ENCODE measurements at places on chromosomes 7 and 10.
A peak's percentile ranks its signal among the peaks of the same experiment; 100 is the strongest.

DNA sequence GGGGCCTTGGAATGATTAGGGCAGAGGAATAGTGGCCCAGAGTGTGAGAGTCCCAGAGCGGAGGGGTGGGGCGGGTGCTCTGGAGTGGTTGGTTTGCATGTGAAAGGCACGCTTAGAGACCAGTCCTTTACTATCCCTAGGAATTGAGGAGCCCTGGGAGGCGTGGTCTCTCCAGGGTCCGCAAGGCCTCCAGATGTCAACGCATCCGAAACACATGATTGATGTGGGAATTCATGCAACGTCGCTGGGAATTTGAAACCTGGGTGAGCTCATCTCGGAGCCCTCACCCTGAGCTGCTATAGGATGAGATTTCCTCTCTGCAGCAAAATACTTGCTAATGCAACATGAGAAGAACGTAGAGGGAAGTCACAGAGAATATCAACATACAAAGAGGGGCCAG is 51.2 kb downstream of the NPTX2 start:
- no peak for DNase-seq

DNA sequence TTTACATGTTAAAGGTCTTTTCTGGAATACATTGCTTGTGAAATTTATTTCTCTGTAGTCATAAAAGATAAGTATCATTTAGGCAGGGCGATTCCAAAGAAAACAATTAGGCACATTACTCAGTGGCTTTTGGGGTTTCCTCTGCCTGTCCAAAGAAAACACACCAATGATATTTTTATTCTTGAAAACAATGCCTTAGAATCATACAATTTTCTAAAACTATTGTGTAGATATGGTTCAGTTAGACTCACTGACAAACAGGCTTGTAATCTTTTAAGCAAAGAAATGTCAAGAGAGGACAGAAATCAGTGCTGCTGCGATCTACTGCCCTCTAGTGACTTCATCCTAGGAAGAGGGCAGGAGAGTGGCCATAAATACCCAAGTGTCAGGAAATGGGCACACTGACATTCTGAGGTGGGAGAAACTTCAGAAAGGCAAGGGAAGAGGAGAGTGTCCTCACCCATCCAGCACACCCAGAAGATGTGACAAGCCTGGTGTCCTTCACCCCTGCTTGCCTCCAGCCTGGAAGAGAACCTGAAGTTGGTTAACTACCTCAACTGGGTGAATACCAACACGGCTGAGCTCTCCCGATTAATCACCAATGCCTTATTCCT is 120.5 kb downstream of the GALNT11 start:
- no peak for DNase-seq

DNA sequence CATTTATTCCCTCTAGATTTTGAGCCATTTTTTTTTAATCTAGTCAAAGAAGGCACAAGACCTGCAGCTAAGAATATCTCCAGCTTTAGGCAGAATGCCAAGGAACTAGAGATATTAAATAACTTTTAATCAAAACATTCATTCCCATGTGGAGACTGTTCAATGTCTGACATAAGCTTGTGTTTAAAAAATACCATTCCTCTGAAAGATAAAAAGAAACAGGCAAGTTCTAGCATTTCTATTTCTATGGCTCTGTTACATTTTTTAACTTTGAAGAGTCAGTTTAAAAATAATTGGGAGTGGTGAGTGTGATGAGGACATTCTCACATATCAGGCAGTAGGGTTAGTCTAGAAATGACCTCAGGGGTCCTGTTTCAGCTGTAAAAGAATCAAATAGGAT is 48.0 kb downstream of the RHOBTB1 start:
- no peak for DNase-seq

DNA sequence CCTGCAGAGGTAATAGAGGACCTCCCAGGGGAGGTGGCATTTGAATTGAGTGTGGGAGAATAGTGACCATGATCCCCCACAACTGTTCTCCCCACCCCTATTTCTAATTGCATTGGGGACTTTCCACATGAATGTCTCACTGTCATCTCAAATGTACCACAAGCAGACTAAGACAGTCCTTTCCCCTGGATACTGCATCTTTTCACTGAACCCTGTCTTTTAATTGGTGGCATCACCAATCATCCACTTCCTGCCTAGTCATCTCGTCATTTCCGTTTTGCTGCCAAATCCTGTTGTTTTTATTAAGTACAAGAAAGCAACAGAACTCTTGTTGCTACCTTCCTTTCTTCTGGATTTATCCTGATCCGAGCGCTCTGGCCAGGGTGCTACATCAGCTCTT is 120.3 kb downstream of the NRP1 start:
- DNase-seq = no peak

DNA sequence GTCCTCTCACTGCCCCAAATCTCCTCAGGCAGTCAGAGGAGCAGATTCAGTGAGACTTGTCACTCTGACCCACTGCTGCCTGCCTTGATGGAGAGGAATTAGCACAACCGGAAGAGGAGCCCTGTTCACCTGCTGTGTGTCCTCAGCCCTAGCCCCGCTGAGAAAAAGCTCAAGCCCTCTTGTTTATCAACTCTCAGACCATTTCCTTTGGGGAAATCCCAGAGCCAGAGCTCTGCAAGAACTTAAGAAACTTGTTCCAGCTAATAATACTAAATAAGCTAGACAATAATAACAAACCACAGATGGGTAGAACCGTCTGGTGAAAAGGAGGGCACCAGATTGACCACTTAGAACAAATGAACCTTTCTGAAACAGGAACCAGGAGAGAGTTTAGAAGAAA is 37.7 kb upstream of the ITGB1 start:
- DNase-seq = no peak

DNA sequence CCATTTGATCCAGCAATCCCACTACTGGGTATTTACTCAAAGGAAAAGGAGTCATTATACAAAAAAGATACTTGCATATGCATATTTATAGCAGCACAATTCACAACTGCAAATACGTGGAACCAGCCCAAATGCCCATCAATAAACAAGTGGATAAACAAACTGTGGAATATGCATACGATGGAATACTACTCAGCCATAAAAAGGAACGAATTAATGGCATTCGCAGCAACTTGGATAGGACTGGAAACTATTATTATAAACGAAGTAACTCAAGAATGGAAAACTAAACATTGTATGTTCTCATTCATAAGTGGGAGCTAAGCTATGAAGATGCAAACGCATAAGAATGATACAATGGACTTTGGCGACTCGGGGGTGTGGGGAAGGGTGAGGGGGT is 108.6 kb downstream of the MICU1 start:
- no peak for DNase-seq

- DNase-seq = no peak
These were observed 16.9 kb upstream of the STMP1 start for GRCh38 chr7:135645296-135645904.

DNA sequence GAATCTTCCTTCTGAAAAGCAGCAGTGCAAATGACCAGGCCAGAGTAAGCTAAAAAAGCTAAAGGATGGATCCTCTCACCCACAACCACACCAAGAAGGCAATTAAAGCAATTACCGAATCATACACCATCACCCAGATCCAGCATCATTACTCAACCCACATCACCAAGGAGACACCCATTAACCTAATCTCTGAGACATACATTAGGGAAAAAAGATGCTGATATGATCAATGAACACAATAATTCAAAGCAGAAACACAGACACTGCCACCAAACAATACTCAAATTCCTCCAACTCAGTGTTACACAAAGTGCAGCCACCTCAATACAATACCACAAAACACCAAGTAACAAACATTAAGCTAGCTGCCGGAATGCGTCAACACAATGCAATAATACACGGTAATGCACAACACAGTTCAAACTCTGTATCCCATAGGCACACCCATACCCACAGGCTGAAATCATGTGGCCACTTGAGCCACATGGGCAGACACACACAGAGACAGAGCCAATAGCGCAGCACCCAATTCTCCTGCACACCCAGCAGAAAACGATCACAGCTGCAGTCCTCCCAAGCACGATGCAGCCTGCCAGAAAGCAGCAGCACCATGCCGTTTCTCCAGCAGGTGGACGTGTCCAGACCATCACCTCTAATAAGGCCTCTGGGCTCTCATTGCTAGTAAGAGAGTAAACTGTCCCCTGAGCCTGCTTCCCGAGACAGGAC is 21.5 kb downstream of the PAX2 start:
- no peak for DNase-seq

- DNase-seq = no peak
These were observed 59.8 kb downstream of the RAMP3 start for GRCh38 chr7:45217358-45217757.

DNA sequence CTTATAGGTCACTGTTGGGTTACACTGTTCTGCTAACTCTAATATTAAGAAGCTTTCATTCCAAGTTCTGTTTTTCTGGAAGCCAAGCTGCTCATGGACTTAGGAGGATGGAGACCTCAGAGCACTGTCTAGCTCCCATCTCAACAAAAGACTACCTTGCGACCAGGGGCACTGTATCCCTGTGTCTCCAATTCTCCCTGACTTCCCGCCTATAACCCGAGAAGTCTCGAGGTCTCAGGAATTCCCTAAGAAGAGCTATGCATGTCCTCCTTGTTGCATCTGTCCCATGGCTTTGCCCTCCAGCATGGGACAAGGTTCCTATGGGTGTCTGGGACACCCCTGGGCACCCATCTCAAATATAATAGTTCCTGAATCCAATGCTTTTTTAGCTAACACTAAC is 31.2 kb downstream of the BTBD16 start:
- DNase-seq = no peak

DNA sequence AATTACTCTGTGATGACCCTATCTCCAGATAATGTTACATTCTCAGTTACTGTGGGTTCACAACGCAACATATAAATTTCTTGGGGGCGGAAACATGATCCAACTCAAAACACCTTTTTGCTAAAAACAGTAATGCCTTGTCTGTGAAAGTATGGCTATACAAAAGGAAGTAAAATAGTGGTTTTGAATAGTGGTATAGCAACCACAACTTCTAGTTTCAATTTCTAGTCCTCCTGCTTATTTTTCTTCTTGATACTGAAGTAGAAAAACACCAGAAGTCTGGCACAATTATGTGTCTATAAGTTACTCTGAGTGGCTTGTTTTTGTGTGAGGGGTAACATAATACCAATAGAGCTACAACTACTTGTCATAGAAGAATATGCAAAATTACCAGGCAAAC is 21.5 kb upstream of the ZNF800 start:
- no peak for DNase-seq

DNA sequence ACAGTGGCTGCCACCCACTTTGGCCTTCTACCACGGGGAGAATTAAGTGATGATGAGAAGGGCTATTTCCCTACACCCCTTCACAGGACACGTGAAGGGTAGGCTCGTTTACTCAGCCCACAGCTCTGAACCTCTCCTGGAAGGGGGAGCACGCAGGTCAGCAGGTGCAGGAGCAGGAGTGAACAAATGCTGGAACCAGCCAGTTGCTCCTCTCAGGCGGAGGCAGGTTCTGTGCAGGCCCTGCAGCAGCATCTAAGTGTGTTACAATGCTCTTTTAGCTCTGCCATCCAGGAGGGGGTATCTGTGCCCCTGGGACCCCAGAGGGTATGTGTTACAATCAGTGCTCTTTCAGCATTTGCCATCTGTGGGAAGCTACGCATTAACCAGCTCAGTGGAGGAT is 61.2 kb downstream of the AHR start:
- DNase-seq = no peak

DNA sequence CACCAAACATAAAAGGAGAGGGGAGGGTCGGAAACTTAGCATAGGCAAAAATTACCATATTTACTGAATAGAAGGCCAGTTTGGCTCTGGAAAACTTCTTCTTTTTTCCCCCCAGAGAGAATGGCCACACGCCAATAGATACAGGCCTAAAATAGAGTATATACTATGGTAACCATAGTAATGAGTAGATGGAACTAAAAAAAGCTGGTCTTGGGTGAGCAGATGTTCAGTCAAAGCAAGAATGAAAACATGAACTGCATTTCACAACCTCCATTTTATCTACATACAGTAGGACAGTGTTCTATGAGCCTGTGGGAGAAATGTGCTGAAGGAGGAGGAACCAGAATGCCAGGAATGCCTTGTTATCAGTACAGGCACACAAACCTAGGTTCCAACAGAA is 141.7 kb upstream of the SEMA3A start:
- no peak for DNase-seq

GRCh38 chr7:36298106-36298505 is 91.6 kb upstream of the ANLN start:
- no peak for DNase-seq

DNA sequence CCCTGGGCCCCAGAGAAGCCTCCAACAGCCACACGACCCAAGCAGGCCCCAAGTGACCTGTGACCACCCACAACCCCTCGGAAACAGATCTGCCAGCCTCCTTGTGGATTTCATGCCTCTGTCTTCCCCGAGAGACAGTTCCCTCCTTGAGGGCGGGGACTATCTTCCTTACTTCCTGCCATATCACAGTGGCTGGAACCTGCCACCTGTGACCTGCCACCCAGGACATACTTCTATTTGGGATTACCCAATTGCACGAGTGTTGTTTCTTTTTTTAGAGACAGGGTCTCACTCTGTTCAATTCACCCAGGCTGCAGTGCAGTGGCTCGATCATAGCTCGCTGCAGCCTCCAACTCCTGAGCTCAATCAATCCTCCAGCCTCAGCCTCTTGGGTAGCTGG is 25.9 kb downstream of the TNRC18 start:
- no peak for DNase-seq

- DNase-seq = no peak
These were observed 40.7 kb upstream of the MRLN start for GRCh38 chr10:59793919-59794318.

GRCh38 chr7:72919256-72919775 is 5.6 kb upstream of the POM121 start:
- DNase-seq = no peak

GRCh38 chr10:14240253-14241189 is 90.2 kb downstream of the FRMD4A start:
- DNase-seq = no peak

DNA sequence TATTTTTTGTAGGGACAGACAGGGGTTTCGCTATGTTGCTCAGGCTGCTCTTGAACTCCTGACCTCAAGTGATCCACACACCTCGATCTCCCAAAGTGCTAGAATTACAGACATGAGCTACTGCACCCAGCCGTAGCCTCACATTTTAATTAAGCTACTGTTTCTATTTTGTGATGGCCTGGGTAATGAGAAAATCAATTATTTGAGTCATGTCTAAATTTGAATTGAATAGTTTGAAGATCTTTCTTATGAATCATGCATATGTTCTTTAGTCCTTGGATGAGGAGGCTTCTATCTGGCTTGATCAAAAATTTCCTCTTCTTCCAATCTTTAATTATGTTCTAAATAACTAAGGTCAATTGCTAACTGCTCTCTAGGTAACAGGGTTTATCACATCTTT is 175.0 kb downstream of the REEP3 start:
- no peak for DNase-seq

GRCh38 chr10:43408710-43409384 is at the start of gene HNRNPF:
HNRNPF (minus strand) TSS chr10:43409186; CDS start chr10:43387884, 21,302 bp downstream.
- DNase-seq = peak; percentile 90

- no peak for DNase-seq
These were observed 611.4 kb downstream of the TNS3 start for GRCh38 chr7:46970476-46970875.

Measured in activated T-helper 1 cell treated with anti-CD3 and anti-CD28 coated beads, Interleukin-2, amount 50 U/mL, for 16 hours (primary cell).